NCI-H1105 treated with DMSO at 0.1 percent for 48 hours (cell line): ENCODE measurements at places on chromosomes 4 and X.

GRCh38 chr4:10115271-10115796, 1.3 kb downstream of the WDR1 start:
- DNase-seq, result no peak

DNA sequence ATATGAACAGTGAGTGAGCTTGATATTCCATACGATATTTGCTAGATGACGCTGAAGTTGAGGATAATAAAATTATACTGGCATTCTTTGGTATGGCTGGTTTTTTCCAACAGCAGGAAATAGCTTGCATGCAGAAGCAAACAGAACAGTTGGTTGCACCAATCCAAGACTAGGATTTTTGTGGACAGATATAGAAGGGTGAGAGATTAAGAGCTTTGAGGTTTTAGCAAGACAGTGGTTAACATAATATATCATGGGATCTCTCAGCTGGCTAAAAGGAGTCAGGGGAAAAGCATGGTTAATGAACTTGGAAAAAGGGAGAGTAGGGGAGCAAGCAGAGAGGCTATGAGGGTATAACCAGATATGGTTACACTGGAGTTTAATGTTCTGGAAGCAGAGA, 127.9 kb downstream of the DHX15 start:
- no peak for DNase-seq

- DNase-seq, result no peak
These were observed 84.5 kb upstream of the ATXN3L start for GRCh38 chrX:13404364-13404763.

DNA sequence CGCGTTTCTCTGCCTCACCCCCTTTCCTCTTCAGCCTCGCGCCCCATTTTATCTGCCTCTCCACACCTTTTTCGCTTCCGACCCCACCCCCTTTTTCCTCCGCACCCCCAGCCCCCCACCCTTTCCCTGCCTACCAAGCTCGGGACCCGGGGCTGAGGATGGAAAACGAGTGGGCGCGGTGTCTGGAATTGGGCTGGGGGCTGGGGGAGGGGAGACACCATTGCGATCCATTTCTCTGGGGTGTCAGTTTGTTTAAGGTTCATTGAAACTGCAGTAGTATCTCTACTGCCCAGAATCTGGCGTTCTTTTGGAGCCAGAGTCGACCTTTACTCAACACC, 707 bp downstream of the SLC9A6 start:
- DNase-seq, result no peak

DNA sequence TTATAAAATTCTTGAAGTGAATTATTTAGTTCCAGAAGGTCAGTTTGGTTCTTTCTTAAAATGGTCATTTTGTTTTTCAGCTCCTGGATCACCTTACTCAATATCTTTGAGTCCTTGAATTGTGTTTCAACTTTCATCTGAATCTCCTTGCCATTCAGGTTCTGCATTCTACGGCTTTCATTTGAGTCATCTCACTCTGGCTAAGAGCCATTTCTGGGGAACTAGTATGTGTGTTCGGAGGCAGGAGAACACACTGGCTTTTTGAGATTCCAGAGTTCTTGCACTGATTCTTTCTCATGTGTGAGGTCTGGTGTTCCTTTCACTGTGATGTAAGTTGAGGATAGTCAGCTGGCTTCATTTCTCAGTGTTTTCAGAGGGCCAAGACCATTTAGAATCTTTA, 708.4 kb upstream of the FRG1 start:
- no peak for DNase-seq

- DNase-seq, result no peak
These were observed 50.7 kb downstream of the MAP7D3 start for GRCh38 chrX:136200466-136200865.

DNA sequence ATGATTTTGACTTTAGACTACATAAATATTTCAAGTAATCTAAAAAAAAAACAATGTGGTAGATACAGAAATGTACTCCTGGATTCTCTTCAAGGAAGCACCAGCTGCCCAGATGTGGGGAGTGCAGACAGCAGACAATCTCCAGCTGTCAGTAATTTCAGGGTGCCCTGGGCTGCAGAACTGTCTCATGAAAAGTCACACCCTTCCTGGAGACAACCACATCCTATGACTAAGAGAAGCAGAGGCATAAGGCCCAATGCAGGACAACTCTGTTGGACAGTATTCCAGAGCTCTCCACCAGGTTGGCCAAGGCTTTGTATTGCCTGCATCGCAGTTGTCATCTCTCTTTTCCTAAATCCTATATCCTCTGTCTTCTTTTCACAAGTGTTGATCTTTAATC, 34.4 kb upstream of the BLTP1 start:
- DNase-seq, result no peak

- no peak for DNase-seq
These were observed 23.9 kb upstream of the APLN start for GRCh38 chrX:129678614-129679195.

DNA sequence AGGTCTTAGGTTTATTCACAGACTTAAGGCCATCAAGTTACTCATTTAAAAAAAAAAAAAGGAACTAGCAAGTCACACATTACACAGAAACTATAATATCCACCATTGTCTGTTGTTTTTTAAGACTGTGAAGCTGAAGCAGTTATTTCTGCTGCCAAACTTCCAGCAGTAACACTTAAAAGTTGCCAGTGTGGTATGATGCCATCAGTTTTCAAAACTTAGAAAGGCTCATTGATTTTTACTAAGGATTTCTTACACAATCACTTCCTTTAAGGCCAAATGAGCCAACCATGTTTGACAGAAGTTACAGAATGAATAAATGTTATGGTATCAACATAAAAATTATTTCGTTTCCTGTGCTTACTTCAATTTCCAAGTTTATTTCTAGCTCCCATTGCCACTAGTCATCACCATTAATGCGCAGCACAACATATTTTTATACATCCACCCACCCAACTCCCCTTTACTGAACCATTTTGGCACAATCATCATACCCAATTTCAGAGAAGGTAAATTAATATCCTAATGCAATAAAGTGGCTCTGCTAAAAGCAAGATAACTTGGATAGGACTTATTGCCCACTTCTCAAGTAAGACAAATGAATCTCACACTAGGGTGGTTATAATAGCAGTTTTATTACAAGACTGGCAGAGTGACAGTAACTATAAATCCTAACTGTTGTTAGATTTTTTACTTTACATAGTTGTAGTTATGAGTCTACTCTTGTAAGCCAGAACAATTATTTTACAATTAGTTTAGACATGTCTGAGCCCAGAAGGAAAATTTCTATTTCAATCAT, 13.1 kb downstream of the PDGFC start:
- peak; percentile 0 for DNase-seq

GRCh38 chrX:148815218-148815961, 315.0 kb downstream of the AFF2 start:
- peak; percentile 54 for DNase-seq

- peak; percentile 32 for DNase-seq
These were observed at the start of gene SOWAHD for GRCh38 chrX:119757979-119758730. TSS of gene SOWAHD (plus strand) at chrX:119758588. CDS start at chrX:119758668, 80 bp downstream.

DNA sequence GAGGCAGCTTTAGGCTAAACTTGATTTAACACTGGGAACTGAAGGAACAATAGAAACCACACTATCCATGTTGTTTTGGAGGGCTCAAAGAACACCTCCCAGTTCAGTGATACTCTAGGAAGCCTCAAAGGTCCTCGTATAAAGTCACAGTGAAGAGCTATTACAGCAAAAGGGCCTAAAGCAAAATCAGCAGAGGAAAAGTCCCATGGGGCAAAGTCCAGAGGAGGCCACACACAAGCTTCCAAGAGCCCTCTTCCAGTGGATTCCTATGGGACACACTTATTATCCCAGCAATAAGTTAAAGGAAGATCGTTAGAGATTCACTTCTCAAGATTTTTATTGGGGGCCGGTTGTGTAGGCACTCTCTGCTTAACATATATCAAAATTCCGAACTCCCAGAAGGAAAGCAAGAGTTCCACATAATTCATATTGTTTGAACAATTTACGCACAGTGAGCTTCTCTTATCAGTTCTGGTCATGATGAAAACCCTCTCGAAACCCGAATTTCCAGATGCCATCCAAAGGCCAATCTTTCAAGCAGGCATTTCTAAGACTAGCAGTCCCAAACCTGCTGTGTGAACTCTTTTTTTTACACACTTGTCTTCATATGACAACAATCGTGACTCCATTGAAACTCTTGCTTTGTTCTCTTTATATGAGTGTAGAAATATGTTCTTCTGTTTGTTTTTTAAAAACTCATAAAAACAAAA, 53.7 kb downstream of the ANXA5 start:
- DNase-seq, result no peak
